ENCODE measurements at places on chromosomes 12 and 14.
A peak's percentile ranks its signal among the peaks of the same experiment; 100 is the strongest.

GRCh38 chr12:29310899-29311298 lies 70.1 kb downstream of the ERGIC2 start:
- DNase-seq = no peak

- no peak for DNase-seq
These were observed 1765.0 kb upstream of the FLRT2 start for GRCh38 chr14:83764656-83765599.

DNA sequence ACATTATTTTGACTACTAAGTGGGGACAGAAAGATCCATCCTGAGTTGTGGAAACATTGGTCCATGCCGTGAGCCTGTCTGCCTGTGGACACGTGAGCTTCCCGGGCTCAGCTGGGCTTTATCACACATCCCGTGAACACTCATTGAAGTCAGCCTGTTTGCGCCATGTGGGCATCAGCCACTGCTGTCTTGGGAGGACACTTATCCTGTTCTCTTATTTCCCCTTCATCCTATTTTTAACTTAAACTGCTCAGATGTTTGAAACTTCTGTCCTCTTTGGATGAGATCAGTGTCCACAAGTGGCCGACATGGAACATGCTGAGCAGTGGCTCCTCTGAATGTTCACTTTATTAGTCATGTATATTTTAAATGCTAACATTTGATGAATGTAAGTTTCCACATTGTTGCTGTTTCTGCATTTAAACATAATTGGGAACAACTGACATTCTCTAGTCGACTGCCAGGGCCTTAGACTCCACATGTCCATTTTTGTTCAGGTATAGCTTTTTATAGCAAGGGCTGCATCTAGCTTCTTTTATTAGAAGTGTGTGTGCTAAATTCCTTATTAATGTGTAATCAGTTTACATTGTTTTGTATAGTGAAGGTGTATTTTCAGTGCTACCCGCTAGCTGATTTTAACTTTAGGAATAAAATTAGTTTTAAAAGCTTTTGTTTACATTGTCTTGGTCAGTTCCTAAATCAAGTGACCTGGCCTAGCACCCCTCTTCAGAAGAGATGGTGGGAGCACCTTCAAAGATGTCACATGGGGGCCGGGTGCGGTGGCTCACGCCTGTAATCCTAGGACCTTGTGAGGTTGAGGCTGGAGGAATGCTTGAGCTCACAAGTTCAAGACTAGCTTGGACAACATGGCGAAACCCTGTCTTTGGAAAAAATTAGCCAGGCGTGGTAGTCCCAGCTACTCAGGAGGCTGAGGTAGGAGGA lies 24.0 kb downstream of the RNF34 start:
- no peak for DNase-seq

DNA sequence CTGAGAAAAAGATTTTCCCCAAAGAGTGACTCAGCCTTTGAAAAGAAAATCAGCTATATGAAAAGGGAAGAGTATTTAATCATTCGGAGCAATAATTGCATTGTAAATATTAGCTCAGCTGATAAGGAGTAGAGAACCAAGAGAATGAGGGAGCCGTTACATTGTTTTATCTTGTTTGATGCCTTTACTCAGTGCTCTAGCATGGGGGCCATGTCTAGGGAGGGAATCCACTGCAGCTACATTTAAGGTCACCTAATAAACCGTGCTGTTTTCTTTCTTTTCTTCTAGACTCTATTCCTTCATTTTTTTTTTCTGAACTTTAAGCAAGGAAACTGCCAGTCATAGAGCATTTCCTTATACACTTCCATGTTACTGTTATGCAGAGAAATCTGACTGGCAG lies 447.0 kb downstream of the DIO2 start:
- no peak for DNase-seq

DNA sequence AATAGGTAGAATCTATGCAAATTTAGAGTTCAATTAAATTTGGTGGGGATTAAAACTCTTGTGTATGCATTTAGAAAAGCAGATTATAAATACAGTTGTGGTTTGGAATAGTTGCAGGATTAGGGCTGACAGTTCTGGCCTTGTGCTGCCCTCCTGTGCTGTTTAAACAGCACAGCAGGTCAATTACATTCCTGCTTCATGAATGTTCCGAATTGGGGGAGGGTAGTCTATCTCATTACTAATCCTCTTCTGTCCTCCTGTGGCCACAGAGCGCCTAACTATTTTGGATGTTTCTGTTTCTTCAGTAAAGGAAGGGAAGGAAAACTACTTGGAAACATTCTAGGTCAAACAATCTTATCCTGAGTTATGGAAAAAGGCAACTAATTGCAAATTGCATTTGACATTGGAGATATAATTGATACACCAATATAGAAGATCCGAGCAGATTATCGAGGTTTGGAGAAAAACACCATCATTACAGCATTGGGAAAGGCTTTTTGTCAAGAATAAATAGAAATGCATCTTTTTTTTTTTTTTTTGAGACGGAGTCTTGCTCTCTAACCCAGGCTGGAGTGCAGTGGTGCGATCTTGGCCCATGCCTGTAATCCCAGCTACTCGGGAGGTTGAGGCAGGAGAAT lies 8.7 kb upstream of the GPR19 start:
- no peak for DNase-seq

DNA sequence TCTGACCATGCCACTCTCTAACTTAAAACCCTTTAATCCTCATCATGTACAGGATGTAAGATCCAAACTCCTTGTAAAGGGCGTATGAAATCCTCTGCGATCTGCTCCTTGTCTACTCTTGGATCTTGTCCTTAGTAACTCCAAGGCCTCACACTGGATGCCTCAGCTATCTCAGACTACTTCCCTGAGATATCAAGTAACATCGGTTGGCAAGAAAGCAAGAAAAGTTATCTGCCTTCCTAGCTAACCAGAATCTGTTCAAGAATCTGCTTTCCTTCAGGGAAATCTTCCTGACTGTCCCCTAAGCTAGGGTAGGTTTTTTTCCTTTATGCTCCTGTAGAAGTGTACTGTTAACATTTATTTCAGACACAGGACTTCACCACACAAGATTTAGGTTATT lies 82.6 kb downstream of the TAOK3 start:
- no peak for DNase-seq

GRCh38 chr12:127063339-127064072 lies 1203.5 kb upstream of the TMEM132C start:
- DNase-seq = no peak

GRCh38 chr12:20128928-20129327 lies 239.4 kb upstream of the PDE3A start:
- DNase-seq = no peak

DNA sequence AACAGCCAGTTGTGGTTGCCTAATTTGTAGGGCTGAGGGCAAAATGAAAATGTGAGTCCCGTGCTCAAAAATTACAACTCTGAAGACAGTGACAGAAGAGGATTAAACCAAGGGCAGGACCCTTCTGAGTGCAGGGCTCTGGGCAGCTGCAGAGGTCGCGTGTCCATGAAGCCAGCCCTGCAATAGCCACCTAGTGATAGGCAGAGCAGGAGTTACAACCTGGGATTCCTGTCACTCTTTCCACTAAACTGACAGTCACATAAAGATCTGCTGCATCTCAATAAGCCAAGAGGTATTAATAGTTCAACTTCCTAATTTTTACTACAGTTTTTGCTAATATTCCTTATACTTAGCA lies 94.1 kb downstream of the SLC2A13 start:
- no peak for DNase-seq

- no peak for DNase-seq
These were observed 29.1 kb downstream of the MOK start for GRCh38 chr14:102275866-102276265.

DNA sequence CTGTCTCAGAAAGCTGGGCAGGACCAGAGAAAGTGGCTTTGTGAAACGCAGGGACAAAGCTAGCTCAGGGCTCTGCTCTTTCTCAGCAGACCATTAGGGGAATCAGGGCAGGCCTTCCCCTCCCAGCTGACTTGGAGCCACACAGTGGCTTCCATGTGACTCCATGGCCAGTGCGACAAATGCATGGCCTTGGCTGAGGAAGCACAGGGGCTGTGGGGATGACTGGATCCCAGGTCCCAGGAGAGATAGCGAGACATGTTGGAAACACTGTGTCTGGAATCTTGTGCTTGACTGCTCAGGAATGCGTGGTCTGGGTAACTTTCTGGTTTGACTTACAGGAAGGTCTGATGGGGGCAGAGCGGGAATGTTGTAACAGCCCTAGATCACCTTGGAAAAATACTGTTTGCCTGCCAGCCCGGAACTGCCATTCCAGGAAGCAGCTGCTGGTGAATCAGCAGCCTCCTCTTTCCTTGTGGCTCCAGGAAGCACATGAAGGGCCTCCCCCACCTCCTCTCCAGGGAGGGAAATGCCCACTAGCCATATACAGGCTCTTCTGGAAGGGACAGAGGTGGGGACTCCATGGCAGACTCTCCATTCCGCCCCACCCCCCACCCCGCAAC lies 133.5 kb upstream of the HIF1A start:
- peak; percentile 22 for DNase-seq

DNA sequence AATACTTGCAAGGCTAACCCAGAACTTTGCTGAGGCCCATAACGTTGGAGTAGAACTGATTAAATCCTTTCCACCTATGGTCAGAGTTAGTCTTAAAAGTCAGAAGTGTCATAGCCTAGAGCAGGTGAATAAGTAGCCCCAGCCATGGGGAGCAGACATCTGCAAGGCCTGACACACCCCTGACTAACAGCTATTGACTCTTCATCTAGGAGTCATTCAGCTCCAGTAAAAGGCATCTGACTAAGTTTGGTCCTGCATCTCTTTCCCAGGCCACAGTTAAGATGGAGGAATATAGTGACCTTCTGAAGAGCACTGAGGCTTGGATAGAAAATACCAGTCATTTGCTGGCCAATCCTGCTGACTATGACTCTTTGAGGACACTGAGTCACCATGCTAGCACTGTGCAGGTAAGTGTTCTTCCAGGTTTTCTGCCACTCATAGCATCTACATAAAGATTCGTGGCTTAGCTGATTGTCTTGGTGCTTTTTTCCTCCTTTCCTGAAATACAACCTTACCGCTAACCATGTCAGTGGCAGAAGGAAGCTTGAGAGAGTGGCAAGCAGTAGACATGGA lies 212.9 kb downstream of the ESR2 start:
- no peak for DNase-seq

- DNase-seq = no peak
These were observed 124.0 kb upstream of the TMEM132D start for GRCh38 chr12:130027798-130028197.

- no peak for DNase-seq
These were observed 29.2 kb downstream of the VWF start for GRCh38 chr12:6095269-6095668.

DNA sequence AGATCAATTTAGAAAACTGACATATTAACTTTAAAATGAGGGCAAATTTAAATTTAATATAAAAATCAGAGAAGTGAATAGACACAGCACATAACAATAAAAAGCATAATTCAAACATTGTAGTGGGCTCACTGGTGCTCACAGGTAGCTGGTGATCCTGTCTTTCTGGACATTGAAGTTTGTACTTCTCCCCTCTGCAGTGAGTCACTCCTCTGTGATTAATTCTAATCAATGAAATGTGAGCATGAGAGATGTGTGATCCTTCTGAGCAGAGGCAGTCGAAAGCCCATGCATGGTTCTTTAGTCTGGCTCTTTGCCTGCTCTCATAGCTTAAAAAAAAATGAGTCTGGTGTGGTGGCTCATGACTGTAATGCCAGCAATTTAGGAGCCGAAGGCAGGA lies 59.0 kb upstream of the RERGL start:
- no peak for DNase-seq

GRCh38 chr12:85664429-85664828 lies 171.8 kb downstream of the RASSF9 start:
- DNase-seq = no peak

- DNase-seq = no peak
These were observed 34.9 kb downstream of the LRTM2 start for GRCh38 chr12:1855241-1855640.

- no peak for DNase-seq
These were observed 28.5 kb downstream of the YARS2 start for GRCh38 chr12:32727237-32727636.

GRCh38 chr12:96687719-96688118 lies 198.3 kb downstream of the CFAP54 start:
- no peak for DNase-seq

DNA sequence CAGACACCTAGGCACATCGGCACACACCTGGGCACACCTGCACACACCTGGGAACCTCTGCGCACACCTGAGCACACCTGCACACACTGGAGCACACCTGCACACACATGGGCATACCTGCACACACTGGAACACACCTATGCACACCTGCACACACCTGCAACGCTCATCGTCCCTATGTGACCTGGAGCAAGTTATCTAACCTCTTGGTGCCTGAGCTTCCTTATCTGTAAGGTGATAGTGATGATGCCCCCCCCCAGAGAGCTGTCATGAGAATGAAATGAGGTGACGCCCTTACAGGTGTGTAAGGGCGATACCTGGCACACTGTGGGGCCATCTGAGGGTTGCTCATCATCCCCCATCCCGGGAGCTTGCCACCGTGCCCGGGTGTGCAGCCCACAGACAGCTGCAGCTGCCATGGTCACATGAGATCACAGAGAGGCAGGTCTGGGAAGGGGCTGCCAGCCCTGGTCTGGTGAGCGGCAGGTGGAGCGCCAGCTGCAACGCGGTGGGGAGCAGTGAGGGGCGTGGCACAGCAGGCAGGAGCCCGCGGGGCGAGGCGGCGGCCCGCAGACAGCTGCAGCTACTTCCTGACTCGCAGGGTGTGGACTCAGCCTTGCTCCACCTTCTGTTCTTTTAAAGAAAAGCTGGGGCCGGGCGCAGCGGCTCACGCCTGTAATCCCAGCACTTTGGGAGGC lies 59.9 kb upstream of the FBRSL1 start:
- DNase-seq = no peak

DNA sequence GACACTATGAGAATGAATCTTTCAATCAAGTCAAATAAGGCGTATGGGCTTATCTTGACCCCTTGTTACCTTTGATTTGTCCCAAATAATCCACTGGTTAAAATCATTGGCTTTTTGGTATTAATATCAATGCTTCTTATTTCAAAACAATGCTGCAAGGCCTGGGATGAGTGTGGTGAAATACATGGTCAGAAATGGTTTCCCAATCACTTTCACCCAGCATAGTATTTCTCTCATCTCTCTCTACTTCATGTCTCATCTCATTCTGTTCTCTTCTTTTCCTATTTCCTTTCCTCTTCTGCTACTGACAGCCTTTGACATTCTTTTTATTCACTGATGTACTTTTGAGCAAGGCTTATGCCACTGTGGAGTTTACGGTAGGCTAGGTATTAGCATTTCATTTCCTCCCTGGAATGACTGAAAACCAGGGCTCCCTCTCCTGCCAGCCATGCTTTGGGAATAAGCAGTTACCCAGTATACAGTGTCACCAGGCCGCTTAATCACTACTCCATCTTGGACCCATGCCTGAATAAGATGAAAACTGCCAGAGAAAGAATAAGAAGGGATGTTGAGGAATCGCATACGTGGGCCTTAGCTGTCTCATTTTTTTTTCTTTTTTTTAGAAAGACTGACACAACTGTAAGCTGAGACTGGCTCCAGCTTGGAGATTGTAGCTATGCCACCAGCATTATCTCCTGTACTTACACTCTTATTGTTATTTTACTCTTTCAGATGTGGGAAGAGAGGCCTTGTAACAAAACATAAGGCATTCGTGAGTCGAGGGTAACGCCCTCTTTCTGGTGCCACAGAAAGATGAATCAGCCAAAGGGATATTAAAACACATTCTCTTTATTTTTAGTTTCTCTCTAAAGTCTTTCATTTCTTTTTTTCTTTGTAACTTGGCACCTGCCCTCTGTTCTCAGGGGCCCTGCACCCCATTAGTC lies 53.5 kb downstream of the IGF1 start:
- no peak for DNase-seq

GRCh38 chr14:105495990-105496830 lies 5.2 kb downstream of the TEDC1 start:
- DNase-seq = no peak
